ENCODE measurements at places on chromosomes 1 and 21. TPM values are rescaled to one million over a fixed set of nuclear protein-coding genes. Genes with fewer than 3 reads are reported as not detected.

Gene HSPA6
- total RNA-seq: 2.8 TPM

Gene PAX7
- total RNA-seq: not detected

Gene OR14K1
- total RNA-seq: not detected

Gene PDC
- total RNA-seq: not detected

Gene ATP1A2
- total RNA-seq: 124 TPM
